Suppressor macrophage (primary cell): ENCODE measurements at places on chromosomes 4 and X.

- DNase-seq, result no peak
Measured at GRCh38 chr4:7629501-7630254, 194.9 kb upstream of the PSAPL1 start.

- no peak for DNase-seq
Measured at GRCh38 chr4:28211676-28212470, 1351.2 kb downstream of the STIM2 start.

GRCh38 chrX:1661922-1662221 lies 47.0 kb downstream of the ASMT start:
- no peak for DNase-seq

- no peak for DNase-seq
Measured at GRCh38 chrX:109760922-109761250, 27.8 kb upstream of the ACSL4 start.

- no peak for DNase-seq
Measured at GRCh38 chrX:71017396-71017939, 50.7 kb downstream of the SNX12 start.

DNA sequence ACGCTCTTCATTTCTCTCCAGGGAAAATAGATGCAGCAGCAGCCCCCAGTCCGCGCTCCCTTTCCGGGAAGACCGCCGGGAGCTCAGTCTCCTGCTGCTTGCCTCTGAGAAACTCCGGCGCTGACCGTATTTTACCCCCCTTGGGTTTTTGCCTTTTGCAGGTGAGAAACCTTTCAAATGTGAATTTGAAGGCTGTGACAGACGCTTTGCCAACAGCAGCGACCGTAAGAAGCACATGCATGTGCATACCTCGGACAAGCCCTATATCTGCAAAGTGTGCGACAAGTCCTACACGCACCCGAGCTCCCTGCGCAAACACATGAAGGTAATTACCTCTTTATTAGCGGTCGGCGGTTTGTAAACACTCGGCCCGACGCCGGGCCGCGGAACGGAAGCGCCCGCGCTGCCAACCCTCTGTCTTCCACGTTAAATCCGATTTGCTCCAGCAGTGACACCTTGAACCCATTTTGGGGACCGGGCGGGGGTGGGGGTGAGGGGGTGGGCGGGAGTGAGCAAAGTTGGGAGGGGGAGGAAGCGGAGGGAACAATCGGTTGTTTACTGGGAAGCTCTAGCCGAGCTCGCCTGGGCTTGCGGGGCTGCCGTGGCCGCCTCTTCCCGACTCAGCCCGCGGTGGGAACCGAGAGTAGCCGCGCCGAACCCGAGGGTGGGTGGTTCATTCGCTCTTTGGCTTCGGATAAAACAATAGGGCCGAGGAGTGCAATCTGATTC lies 3.0 kb downstream of the ZIC3 start:
- no peak for DNase-seq

DNA sequence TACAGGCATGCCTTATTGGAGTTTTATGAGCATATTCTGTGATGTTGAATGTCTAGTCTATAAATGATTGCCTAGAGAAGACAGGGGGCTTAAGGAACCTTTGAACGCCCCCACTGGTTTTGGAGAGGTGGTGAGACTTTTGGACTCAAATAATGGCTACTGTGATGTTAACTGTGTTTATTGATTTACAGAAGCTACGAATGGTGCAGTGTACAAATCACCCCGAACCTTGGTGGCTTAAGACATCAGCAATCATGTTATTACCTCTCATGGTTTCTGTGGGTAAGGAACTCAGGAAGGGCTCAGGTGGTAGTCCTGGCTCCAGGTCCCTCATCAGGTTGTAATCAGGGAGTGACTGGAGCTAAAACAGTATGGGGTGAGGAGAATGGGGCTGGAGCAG lies 33.3 kb upstream of the APLN start:
- no peak for DNase-seq

GRCh38 chr4:95909211-95909610 lies 69.3 kb downstream of the PDHA2 start:
- DNase-seq, result no peak

- DNase-seq, result no peak
Measured at GRCh38 chrX:103417933-103418332, 41.6 kb downstream of the BEX3 start.

DNA sequence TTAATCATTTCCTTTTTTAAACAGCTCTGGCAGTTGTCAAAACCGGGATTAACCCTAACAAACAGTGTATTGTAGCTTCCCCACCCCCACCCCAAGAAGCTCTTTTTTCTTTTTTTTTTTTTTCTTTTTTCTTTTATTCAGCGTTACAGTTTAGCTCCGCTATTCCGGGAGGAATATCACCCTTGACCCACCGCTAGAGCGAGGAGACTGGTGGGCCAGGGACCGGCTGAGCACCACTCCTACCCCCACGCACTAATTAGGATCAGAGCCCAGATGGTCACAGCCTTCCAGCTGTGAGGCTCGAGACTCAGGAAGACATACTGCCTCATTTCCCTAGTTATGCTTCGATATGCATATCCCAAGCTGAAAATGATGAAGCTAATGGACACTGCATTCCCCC lies 2.0 kb downstream of the PARM1 start:
- DNase-seq, result no peak

DNA sequence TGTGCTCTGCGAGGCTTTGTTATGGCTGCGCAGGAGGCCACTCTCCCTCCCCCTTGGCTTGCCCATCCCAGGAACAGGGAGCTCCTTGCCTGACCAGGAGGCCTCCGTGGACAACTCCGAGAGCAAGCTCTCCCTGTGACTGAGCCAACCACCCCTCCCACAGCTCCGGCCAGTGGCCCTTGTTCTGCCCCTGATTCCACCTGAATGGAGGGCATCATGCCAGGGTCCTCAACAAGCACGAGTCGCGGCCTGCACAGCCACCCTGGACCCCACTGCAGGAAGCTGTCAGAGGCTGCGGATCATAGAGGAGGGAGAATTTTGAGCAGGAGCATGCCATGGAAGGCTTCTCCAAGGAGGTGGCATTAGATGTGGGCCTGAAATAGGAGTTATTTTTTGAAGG lies 44.8 kb upstream of the GRPEL1 start:
- DNase-seq, result no peak

DNA sequence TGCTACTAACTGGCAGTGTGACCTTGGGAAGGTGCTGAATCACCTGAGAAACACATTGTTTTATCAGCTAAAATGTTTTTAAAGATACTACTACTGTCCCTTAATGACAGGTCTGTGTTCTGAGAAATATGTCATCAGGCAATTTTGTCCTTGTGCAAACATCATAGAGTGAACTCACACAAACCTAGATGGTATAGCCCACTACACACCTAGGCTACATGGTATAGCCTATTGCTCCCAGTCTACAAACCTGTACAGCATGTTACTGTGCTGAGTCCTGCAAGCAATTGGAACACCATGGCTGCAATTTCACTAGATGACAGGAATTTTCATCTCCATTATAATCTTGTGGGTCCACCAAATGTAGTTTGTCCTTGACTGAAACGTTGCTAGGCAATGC lies 101.3 kb upstream of the GUCY1A1 start:
- DNase-seq, result no peak

DNA sequence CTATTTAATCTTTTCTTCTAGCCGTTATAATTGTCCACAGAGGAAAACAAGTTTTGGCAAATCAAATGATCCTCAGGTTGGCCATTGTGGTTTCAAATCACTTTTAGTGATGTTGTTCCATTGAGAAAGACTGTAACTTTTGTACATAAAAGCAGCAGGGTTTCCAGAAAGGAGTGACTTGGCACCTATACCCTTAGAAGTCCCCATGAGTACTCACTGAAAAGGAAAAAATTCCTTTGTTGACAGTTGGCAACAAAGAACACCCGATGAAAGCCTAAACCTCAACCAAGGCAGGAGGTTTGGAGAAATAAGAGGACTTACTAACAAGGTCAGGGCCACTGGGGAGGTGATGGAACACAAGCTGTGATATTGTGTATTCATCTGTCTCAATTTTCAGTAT lies 474.4 kb downstream of the RAPGEF2 start:
- no peak for DNase-seq
